ENCODE measurements at places on chromosomes 7 and 10. TPM values are rescaled to one million over a fixed set of nuclear protein-coding genes. Genes with fewer than 3 reads are reported as not detected.

Gene SLC25A13
- total RNA-seq, result 36.4 TPM

Gene NPSR1
- not detected for total RNA-seq

DNA sequence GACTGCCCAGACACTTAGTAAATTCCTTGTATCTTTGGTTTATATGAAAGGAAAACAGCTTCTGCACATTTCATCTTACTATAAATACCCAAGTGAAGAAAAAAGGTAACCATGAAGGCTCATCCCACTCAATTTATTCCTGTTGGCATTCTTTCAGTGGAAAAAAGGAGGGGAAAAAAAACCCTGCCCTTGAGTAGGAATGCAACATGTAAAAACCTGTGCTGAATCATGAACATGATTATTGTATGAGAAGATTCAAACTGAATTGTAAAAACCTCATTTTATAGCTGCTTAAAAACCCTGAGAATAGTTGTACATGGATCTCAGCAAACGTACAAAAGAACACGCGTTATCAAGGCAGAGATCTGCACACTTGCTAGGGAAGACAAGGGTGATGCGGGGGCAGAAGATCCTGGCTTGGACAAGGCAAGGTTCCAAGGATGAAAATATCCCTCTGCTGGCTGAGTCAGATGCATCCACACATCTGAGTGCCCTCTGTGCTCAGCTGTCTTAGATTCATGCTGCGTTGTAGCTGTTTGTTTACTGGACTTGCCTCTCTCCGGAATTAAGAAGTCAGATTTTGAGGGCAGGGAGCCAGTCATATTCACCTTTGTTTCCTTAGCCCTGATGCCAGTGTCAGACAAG lies 658.2 kb downstream of the PARD3 start:
- no peak overlapping the region for H3K4me3 ChIP-seq
- peak overlapping the region; percentile 17 for H3K27ac ChIP-seq
- peaks cover 10% of the 10 kb centered on the region for H3K4me1 ChIP-seq
- no peaks in the 10 kb centered on the region for H3K27me3 ChIP-seq
- H3K36me3 ChIP-seq, result no peaks in the 10 kb centered on the region
- DNase-seq, result no peak

GRCh38 chr10:24208661-24209431 lies at the start of gene KIAA1217:
TSS of gene KIAA1217 (plus strand) at chr10:24209138. CDS start at chr10:24209194, 56 bp downstream.
- H3K27ac ChIP-seq, result peak within 1 kb of the TSS; percentile 84
- peaks cover 31% of the 10 kb centered on the region for H3K4me1 ChIP-seq

- H3K27me3 ChIP-seq, result no peaks in the 10 kb centered on the region
- no peak overlapping the region for H3K4me3 ChIP-seq
- peaks cover 74% of the 10 kb centered on the region for H3K4me1 ChIP-seq
These were observed 184.4 kb upstream of the KLF14 start for GRCh38 chr7:130918129-130919052.

- peak overlapping the region; percentile 83 for H3K27ac ChIP-seq
- no peaks in the 10 kb centered on the region for H3K27me3 ChIP-seq
- no peak for DNase-seq
- peaks cover 25% of the 10 kb centered on the region for H3K4me1 ChIP-seq
- H3K4me3 ChIP-seq, result no peak overlapping the region
These were observed 143.0 kb downstream of the CUBN start for GRCh38 chr10:16986406-16987205.

Measured in suprapubic skin (tissue), 4 donors.